ENCODE measurements at places on chromosomes 4 and X.

- no peak for DNase-seq
These were observed 78.7 kb upstream of the CBLL2 start for GRCh38 chrX:22193851-22194659.

GRCh38 chr4:102754044-102754443 is 6.7 kb downstream of the MANBA start:
- no peak for DNase-seq

- no peak for DNase-seq
These were observed 56.0 kb upstream of the BCLAF3 start for GRCh38 chrX:20046864-20047263.

GRCh38 chr4:151991001-151991883 is 230.4 kb upstream of the GATB start:
- no peak for DNase-seq

DNA sequence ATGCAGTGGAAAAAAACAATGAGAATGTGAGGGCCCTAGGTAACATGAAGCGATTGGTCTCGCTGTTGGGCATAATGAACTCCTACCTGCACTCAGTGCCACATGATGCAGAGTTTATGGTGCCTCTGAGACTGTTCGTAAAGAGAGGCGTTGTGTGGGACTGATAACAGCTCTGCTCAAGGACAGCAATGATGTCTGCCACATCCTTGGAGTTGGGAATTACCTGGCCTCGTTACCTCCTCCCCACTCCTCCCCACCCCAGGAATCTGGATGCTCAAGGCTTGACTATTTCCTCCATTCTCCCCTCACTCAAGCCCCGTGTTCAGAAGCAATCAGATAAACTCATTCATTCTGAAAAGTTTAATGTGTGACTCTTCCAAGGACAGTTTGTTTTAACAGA is 148.0 kb upstream of the JADE1 start:
- no peak for DNase-seq

DNA sequence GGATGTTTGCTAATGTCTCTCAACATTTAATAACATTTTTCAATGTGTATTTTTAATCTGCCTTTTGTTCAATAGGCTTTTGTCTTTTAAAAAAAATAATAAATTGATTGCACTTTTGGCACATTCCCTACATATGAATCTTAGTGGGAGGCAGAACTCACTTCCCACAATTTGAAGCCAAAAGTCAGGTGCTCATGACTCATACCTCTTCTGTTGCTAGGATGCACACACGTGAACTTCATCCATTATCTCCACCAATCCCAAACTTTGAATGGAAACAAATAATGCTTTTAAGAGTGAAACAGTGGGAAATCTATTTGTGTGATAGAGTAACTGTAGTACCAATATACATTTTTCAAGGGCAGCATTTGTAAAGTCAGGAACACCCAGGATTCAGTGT is 260.5 kb downstream of the IQCM start:
- no peak for DNase-seq

DNA sequence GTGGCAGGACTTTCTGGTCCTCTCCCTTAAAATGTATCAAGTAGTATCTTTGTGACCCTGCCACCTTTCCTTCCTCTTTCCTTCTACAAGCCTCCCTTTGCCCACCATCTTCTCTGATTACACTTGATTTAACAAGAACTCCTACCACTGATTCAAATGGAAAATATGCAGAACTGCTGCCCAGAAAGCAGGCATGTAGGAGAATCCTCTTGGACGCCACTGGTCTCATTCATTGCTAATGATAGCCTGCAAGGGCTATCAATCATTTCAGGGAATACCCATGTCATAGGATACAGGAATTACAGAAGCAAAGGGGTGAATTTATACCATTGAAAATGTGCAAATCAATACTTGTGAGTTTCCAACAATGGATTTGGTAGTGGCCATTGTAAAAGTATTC is 294.6 kb upstream of the NRK start:
- DNase-seq, result no peak

GRCh38 chr4:20678400-20678799 is 21.9 kb upstream of the PACRGL start:
- no peak for DNase-seq

DNA sequence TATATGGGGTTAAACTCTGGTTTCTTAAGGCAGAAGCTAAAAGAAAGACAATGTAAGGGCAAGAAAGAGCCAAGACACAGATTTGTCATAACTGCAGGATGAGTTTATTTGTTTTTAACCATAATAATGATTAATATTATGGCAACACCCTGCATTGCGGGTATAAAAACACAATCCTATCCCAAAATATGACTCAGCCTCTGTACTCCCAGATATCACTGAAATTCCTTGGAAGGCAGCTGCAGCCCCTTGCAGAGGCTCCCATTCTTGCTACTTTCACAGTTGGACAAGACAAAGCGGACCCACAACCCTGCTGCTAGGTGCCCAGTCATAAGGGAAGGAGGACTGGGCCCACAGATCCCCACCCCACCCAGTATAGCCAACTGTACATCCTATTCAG is 20.4 kb upstream of the FGF16 start:
- no peak for DNase-seq

DNA sequence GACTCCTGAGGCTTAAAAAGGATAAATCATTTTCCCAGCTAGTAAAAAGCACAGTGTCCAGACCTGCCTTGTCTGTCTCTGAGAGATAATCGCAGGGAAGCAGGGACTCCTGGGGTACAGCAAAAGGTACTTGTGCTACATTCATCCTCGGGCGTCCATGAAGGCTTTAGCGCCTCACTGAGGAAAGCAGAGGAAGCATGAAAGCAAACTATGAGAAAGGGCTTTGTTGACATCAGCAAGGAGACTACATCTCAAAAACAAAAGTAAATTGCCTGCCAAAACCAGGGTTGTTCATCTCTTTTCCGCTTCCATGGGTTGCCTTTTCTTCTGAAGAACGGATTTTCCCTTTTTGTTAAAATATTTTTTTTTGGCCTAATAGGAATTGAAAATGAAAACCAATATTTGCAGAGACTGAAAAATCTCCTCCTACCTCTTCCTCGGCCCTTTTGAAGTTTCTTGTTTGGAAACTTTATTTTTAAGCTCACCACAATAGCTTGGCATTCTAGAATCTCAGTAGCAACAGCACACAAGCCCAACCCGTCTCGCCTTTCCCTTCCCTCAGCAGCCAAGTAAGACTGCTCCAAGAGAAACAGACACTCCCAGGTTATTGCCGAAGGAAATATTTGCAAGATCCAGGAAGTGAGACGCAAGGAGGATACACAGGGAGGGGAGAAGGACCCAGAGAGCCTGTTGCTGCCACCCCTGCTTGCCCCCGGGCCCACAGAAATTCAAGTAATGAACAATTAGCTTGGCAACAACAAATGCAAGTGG is 148.3 kb upstream of the DGKK start:
- DNase-seq, result no peak

GRCh38 chr4:104418286-104418685 is 76.4 kb downstream of the CXXC4 start:
- DNase-seq, result no peak

DNA sequence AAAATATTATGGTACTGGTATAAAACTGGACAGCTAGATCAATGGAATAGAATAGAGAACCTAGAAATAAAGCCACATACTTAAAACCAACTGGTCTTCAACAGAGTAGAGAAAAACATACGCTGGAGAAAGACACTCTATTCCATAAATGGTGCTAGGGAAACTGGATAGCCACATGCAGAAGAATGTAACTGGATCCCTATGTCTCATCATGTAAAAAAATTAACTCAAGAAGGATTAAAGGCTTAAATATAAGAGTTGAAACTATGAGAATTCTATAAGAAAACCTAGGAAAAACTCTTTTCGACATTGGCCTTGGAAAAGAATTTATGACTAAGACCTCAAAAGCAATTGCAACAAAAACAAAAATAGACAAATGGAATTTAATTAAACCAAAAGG is 114.6 kb downstream of the PCDH18 start:
- no peak for DNase-seq
